ENCODE measurements at places on chromosomes 12 and 14.

DNA sequence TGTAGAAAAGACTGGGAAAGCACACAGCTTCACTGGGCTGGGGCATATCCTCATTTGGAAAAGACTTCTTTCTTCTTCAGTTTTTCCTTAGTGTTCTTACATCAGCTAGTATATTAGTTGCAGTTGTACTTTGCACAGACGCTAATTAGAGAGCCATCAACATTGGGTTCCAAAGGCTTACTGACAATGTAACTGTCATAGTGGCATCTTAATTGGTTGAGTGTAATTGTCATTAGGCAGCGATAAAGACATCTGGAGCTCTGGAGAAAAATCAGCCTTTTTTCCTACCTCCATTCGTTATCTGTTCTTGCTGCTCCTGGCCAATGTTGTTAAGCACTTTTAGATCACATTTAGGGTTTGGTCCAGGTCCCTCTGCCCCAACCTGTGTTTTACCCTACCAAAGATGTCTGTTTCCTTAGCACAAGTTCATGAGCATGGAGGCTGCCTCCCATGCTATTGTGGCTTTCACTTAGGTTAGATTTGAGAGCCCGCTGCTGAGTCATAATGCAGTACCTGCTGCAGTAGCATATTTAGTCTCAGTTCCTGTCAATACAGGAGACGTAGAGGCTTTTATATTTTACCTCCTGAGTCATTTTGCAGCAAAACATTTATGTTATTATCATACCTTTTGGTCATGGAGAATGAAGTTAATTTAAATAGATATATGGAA lies 49.2 kb downstream of the FBXW8 start:
- DNase-seq = peak; percentile 32

- no peak for DNase-seq
These were observed 238.4 kb downstream of the MED13L start for GRCh38 chr12:116039081-116039480.

- DNase-seq = no peak
These were observed 48.7 kb downstream of the CCDC92 start for GRCh38 chr12:123923927-123924326.

- DNase-seq = no peak
These were observed 23.5 kb upstream of the INF2 start for GRCh38 chr14:104665657-104666522.

- DNase-seq = no peak
These were observed 120.3 kb upstream of the SOX5 start for GRCh38 chr12:24069532-24070395.

GRCh38 chr12:52038447-52038846 lies 12.8 kb upstream of the NR4A1 start:
- DNase-seq = no peak

DNA sequence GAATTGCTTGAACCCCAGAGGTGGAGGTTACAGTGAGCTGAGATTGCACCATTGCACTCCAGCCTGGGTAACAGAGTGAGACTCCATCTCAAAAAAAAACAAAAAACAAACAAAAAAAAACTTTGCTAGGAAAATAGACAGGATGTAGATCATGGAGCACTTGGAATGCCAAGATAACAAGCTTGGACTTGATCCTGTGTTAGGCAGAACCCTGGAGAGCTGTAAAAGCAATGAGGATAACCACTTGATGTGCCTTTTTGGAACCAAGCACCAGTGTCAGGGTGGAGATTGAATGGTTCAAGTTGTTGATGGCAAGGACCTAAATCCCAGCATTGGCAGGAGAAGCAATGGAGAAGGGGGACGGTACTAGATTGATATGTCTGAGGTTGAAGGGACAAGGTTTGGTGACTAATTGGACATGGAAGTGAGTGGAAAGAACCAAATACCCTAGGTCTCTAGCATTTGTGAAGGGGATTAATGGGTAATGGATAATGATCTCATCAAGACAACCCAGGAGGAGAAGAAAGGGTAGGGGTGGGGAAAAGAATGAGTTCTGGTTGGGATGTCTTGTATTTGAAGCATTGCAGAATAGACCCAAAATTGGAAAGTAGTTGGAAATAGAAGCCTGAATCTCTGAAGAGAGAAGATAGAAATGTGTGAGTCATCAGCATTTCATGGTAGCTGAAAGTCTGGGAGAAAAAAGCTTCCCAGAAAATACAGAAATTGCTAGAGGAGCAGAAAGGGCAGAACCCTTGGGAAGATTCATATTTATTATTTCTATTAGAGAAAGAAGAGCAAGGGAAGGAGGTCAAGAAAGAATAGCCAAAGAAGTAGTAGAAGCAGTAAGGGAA lies 176.7 kb downstream of the NUAK1 start:
- DNase-seq = no peak

DNA sequence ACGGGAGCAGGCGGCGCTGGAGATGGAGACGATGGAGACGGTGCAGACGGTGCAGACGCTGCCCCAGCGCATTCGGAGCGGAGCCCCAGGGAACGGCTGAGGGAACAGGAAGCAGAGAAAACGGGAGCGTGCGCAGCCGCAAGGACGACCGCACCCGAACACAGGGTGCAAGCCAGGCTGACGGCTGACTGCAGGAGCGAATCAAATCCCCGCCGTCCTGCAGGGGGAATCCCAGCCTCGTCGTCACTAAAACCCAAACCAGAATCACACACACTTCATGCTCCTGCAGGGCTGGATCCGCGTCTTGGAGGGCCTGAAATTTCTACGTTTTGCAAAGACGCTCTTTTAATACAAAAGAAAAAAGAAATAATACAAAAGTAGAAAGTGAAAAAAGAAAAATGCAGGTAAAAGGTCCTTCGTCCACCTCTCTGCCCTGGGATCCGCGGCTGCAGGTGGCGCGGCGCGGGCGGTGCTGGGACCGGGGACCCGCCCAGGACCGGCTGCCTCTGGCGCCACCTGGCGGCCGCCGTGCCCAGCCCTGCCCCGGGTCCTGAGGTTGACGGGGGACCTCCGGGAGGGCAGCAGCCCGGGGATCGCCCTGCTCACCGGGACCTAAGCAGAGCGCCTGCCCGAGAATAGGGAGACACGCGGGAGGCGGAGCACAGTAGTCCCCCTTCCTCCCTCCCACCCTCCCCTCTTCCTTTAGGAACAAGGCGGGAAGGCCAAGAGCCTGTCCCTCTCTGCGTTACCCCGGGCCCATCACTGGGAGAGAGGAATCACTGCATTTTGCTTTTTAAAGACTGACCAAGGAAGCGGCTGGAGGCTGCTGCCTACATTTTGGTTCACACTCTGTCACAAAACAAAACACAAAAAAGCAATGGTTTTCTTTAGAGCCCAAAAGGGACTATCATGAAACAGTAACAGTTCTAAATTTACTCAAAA lies 20.1 kb downstream of the STX2 start:
- DNase-seq = peak; percentile 72

GRCh38 chr12:108814462-108815211 lies 42.7 kb downstream of the SSH1 start:
- DNase-seq = no peak

DNA sequence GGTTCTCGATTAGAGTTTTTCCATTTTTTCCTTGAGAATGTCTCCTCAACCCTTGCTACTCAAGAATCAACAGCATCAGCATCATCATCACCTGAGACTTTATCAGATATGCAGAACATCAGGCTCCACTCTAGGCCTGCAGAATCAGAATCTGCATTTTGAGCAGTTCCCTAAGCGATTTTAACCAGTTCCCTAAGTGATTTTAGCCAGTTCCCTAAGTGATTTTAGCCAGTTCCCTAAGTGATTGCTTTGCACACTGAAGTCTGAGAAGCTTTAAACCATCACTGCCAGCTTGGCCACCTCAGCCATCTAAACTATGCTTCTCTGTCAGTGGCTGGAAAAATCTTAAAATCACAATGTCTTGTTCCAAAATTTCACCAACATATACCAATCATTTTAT lies 29.4 kb upstream of the SLC38A1 start:
- DNase-seq = no peak

DNA sequence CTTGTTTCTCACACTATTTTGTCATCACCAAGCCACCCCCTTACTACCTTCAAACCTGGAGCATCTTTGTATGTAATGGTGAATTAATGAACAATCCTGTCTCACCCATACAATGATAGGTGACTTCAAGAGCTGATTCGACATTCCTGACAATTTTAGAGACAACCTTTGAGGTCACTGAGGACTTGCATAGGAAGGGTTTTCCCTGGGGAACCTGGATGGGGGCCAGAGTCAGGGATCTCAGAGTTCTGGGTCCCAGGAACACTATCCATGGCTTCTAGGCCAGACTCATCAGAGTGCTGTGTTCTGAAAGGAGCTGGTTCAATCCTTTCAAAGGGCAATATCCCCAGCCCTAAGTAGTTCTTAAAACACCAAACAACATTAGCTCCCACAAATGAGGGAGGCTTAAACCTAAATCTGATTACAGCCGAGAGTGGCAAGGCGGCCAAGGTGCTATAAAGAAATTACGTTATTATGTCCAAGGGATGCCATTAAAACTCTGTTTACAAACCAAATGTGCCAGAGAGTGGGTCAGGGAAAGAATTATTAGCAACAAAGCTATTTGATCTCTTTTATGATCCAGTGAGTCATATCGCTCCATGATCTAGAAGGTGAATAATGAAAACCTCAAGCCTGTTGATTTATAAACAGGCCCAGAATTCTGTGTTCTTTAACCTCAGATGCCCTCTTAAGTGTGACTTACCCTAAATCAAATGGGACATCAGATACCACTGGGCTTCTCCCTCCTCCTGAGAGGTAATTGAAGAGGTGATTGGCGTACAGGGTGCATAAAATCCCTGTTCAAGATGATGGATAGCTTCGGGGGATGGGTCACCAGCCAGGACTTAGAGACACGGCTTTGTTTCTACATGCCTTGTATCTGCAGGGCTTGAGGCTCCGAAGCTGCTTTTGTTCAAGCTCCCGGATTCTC lies 230.2 kb upstream of the TBX3 start:
- DNase-seq = no peak

GRCh38 chr12:98754095-98754494 lies 109.0 kb downstream of the APAF1 start:
- DNase-seq = no peak

DNA sequence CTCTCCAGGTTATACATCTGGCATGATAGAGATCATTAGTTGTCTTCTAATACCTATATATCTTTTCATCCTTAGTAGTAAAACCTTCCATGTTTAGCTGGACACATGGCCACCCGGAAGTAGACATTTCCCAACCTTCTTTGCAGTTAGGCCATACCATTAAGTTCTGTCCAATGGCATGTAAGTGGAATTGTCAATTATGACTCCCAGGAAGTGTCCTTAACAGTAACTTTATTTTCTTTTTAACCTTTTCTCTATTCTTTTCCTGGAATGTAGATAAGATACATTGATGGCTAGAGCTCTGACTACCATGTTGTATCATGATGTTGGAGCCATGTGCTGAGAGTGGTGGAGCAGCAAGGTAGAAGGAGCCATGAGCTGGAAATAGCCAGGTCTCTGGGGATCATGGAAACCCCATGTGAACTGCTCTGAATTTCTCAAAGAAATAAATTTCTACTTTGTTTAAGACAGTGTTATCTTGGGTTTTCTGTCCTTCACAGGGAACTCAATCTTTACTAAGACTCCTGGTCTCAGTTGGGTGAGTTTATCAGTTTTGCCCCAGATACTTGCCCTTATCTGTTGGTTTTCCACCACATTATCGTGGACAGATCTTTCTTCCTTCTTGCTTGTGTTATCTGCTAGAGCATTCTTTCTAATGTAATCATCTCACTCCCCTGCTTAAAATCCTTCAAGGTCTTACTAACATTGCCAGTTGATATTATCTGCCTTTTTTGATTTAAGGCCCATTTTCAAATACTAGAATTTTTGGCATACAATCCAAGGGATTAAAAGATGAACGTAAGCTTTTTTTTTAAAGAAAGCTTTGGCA lies 5.1 kb upstream of the LTA4H start:
- no peak for DNase-seq

DNA sequence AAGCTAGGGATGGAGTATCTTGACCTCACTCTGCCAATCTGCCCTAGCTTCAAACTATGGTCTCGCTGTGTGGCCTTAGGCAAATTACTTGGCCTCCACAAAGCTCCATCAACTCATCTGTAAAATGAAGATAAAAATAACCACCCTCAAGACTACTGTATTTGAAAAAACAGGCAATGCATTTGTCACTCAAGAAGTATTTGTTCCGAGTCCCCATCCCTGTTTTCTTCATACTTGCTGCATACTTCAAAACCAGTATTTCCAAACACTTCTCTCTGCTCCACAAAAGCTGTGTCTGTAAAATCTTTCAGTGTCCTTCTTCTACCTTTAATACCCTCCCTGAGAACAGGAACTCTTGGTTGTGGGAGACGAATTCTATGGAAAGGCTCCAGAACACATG lies 47.9 kb downstream of the GTF2A1 start:
- DNase-seq = no peak

GRCh38 chr12:26271889-26272492 lies 76.6 kb downstream of the SSPN start:
- no peak for DNase-seq

DNA sequence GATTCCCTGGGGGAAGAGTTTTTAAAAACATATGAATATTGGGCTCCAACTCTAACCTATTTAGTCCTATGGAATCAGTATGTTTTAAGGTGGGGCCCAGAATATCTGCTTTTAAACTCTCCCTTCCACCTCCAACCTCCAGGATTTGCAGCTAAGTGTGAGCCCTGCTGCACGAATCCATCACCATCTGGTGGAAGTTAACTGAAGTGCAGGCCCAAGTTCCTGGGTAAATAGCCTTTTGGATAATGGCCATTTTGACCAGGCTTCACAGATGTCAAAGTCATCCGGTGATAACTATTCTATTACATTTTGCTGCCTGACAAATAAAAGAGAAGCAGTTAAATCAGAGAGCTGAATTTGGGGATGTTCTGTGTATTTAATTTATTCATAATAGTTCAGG lies 58.1 kb upstream of the RMST start:
- DNase-seq = no peak
